WTC11 (cell line): ENCODE measurements at places on chromosomes 1 and 21. TPM values are rescaled to one million over a fixed set of nuclear protein-coding genes. Genes with fewer than 3 reads are reported as not detected.

Gene LDLRAD1
- 0.09 to 0.16 TPM in 2 of 3 replicates, not detected in the other for total RNA-seq

- H3K27ac ChIP-seq, result 0 out of 2 replicates have a peak overlapping the region, but pooled peaks have one; percentile 0
- no peak for DNase-seq
- H3K27me3 ChIP-seq, result no peaks in the 10 kb centered on the region
- peaks cover 19% of the 10 kb centered on the region for H3K4me1 ChIP-seq
- H3K36me3 ChIP-seq, result no peaks in the 10 kb centered on the region
These were observed 24.5 kb upstream of the PPP2R5A start for GRCh38 chr1:212260557-212261355.

Gene PSMA5
- 115 to 150 TPM (median 119 TPM) in 3 replicates for total RNA-seq

DNA sequence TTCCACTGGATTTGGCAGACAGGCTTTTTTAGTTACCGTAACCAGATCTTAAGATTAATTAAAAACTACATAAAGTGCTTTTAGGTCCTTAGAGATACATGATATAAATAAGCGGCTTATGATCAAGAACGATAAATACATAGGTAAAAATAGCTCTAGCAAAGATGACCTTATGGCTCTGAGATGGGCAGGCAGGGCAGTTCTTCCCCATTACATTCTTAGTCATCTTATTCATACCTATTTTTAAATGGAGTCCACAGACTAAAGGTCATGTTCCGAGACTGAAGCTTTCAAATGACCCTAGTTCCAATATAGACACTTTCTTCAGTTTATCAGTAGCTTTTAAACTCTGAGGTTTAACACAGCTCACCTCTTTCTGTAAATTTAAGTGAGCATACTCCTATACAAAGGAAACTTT, 4.3 kb downstream of the MCL1 start:
- peaks cover 76% of the 10 kb centered on the region for H3K36me3 ChIP-seq
- no peak for DNase-seq
- no peaks in the 10 kb centered on the region; the same call in 1 of the 2 replicates for H3K27me3 ChIP-seq
- peaks cover 56% of the 10 kb centered on the region for H3K4me1 ChIP-seq
